ENCODE measurements at places on chromosomes 2 and 18.

- no peak for DNase-seq
These were observed 11.7 kb upstream of the CCDC74A start for GRCh38 chr2:131516011-131516410.

DNA sequence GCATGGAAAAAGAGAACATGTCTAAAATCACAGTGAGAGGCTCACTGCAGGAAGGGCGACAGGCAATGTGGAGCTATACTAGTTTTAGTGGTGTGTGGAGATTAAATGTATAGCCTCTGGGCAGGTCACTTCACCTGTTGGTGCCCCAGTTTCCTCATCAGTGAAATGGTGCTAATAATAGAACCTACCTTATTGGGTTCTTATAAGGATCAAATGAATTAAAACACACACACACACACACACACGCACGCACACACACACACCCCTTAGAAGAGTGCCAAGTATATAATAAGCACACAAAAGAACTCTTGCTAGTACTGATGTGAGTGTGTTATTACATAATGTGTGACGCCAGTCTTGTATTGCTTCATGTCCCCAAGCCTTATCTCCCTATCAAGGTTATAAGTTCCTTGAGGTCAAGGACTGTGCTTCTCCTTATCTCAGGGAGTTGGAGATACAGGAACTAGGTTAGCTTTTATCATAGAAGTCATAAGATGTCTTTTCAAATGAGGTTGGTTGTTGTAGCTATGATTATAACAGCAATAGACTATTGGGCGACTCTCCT, 98.0 kb upstream of the CXCR4 start:
- no peak for DNase-seq

DNA sequence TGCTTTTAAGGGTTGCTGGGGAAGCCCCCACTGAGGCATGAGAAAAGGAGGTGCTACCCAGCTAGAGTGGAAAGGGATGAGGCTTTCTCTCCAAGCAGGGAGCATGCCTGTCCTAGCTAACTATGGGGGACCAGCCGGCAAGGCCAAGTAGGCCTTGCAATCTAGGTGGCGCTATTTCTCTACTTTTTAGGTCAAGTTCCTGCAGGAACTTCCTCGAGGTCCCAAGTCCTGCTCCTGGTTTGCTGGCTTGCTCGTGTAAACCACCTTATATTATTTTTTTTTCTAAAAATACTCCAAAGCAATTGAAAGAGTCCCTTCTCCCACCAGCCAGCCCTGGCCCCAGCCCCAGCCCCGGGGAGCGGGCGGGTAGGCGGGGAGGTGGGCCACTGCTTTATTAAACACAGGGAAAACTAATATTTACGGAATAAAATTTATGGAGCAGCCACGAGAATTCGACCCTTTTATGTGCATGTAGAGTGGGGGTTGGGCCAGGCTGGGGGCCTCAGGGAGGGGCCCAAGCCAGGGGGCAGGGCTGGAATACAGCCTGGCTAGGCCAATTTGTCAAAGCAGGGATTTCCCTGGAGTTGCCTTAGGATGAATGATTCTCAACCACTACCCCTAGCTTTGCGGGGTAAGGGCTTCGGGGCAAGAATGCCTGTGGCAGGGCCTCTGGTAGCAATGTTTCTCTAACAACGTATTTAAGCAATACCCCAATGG, 12.8 kb upstream of the IHH start:
- DNase-seq, result no peak

DNA sequence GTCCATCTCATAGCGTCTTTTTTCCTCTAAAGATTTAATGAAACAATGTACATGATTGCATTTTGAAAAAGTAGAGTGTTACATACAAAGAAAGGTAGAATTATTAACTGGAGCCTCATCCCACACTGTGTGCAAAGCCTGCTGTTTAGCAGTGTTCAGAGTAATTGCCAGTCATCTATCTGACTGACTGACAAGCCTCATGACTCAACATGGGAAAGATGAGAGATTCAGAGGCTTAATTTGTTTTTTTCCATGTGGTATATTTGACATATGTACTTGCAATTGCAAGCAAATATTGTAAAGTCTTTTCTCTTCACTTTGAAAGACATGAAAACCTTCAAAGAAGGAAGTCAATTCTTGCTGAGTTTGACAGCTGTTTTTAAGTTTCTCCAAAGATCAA, 14.7 kb downstream of the PCARE start:
- no peak for DNase-seq

- DNase-seq, result no peak
These were observed 97.2 kb downstream of the PTGR3 start for GRCh38 chr18:75111760-75112159.
